Testis (tissue), 5 donors: ENCODE measurements at places on chromosomes 2 and 18.

DNA sequence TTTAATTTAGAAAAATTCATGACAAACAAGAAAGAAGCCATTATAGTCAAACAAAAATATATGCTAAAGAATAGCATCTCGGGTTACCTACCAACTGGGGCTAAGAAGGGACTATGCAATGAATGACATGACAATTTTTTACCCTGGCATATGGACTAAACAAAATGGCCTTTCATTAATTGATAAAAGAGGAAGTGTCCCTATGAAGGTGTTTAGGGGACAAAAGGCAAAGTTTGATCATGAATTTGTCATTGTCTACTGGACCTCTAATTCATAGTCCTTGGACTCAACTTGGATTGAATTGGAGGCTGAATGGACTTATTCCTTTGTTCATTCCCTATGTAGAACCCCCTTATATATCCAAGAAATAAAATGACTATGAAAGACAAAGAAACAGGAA lies 12.7 kb downstream of the MAIP1 start:
- DNase-seq, result no peak

GRCh38 chr2:191777351-191777750 lies 69.5 kb downstream of the CAVIN2 start:
- DNase-seq, result no peak

DNA sequence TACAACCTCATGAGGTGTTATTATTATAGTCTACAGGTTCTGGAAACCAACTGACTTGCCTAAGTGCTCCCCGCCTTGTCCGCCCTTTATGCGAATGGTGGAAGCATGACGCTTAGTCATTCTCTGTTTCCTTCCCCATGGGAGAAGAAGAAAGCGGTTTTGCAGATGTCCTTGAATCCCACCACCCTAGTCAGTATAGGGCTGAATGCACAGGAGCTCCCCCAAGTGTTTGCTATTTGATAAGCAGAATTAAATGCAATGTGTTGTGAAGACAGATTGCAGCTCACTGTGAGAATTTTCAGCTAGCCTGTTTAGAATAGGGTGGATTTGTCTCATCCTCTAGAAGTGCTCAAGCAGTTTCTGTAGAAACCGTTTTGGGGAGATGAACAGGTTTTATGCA lies 652.0 kb downstream of the DCC start:
- DNase-seq, result no peak

- DNase-seq, result no peak
These were observed 136.0 kb downstream of the ANKRD44 start for GRCh38 chr2:197174539-197175094.

DNA sequence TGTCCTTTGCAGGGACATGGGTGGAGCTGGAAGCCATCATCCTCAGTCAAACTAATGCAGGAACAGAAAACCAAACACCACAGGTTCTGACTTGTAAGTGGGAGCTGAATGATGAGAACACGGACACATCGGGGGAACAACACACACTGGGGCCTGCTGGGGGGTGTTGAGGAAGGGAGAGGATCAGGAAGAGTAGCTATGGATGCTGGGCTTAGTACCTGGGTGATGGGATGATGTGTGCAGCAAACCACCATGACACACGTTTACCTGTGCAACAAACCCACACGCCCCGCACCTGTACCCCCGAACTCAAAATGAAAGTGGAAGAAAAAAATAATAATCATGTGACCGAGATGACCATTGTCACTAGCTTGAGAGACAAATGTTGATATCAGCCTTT lies 114.7 kb downstream of the NDUFA10 start:
- DNase-seq, result no peak

DNA sequence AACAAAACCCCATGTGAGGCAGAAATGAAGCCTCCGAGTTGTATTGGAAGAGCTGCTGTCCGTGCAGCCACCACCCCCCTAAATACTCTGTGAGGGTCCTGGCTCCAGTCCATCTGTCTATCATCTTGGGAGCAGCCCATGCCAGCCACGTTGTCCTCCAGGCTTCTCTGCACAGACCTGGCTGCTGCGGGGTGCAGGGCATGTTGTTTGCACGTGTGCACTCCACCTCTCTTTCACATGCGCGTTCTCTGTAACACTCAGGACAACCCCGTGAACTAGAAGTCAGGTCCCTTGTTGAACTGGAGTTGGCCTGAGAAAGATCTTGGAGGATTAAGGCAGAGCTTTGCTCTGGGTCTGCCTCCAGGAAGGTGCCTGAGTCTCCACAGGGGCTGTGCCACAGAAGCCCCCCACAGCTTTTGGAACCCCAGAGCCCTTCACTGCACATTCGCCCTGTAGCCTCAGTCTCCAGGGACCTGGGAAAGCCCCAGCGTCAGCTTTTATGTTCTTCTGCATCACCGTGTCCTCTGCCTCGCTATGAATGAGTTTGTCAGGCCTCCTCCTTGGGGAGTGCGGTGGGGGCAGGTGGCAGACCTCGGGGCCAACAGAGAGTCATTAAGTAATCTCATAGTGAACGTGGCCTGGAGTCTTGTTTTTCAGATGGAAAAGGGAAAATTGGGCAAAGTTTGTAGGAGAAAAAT lies 16.6 kb downstream of the RTP5 start:
- no peak for DNase-seq

DNA sequence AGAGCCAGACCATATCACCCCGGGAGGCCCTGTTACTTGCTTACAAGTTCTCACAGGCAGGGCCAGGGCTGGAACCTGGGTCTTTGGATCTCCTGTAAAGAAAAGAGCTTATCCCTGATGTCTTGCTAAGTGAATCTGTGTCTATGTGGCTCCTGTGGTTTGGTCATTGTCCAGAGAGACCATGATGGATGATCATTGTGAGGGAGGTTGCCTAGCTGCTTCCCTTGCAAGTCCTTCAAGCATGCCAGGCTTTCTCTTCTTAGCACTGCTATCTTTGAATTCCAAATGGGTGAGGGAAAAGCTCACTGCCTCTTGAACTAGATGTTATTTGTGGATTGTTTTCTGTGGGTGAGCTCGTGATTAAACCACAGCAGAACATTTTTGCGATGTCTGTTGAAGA lies 151.6 kb downstream of the FSHR start:
- no peak for DNase-seq

- no peak for DNase-seq
These were observed 32.7 kb upstream of the ZDBF2 start for GRCh38 chr2:206241736-206242135.

GRCh38 chr18:62729487-62730386 lies 14.4 kb downstream of the PHLPP1 start:
- no peak for DNase-seq

DNA sequence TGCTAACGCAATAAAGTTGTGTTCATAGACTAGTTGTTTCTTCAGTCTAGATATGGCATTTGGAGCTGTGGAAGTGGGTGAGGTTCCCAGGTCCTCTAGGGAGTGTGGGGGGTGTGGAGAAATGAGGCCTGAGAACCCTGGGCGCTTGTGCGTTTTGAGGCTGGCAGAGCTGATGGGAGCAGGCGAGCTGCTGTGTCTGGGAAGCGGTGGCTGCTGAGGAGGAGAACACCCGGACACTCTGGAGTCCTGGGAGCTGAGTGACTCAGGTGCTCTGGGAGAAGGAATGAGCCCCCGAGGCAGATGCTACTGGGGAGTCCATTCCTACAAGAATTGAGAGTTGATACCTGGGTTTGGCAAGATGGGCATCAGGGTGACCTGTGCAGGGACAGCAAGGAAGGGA lies 67.5 kb downstream of the LPIN1 start:
- no peak for DNase-seq

GRCh38 chr2:129422028-129422427 lies 557.4 kb upstream of the RAB6C start:
- DNase-seq, result no peak

- DNase-seq, result no peak
These were observed 276.6 kb downstream of the MREG start for GRCh38 chr2:215736653-215737290.

- peak; percentile 75 for DNase-seq
These were observed 460 bp upstream of the ZBTB7C start for GRCh38 chr18:48409591-48410094.

DNA sequence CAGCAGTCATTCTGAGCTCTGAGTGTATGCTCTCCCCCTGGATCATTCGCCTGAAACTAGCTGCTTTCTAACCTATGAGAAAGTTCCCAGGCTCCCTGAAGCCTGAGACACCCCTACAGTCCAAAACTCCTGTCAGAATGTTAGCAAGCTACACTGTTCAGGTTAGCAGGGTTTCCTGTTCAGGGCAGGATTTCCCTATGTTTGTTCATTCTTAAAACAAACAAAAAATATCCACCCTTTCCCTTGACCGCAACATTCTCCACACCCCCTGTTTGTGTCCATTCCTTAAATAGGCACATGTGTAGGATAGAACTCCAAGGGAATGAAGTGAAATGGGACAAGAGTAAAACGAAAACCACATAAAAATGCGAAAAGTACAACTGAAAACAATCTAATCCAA lies 83.1 kb downstream of the KLF7 start:
- no peak for DNase-seq

DNA sequence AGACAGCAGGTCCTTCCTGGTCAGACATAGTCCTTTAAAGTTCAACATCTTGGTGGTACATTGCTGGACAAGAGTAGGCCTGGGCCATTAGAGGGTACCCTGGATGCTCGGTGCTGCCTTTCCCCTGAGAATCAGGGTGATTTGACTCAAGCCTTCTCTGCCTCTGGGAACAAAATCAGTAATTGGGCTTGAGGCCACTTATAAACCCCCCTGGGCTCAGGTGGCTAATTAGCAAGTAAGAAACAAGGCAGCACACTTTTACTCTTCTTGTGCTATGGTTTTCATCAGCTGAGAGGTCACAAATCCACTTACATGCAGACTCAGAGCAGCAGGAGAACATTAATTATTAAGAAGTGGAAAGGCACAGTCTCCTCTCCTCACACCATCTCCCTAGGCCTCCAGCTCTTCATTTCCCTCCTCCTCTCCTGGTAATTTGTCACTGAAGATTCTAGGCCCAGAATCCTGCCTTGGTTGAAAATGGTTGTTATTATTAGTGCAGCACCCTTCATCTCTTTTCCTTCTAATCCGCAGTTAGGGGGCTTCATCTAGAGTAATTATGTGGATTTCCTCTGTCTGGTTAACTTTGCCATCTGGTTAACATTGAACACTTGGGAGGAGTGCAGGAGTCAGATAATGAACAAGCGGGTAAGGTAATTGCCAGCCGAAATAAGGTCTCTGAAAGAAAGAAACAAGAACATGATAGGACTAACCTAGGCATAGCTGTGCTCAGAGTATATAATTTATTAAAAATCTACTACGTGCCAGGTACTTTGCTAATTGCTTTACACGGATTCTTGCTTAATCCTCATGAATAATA lies 29.7 kb upstream of the CASP10 start:
- no peak for DNase-seq

DNA sequence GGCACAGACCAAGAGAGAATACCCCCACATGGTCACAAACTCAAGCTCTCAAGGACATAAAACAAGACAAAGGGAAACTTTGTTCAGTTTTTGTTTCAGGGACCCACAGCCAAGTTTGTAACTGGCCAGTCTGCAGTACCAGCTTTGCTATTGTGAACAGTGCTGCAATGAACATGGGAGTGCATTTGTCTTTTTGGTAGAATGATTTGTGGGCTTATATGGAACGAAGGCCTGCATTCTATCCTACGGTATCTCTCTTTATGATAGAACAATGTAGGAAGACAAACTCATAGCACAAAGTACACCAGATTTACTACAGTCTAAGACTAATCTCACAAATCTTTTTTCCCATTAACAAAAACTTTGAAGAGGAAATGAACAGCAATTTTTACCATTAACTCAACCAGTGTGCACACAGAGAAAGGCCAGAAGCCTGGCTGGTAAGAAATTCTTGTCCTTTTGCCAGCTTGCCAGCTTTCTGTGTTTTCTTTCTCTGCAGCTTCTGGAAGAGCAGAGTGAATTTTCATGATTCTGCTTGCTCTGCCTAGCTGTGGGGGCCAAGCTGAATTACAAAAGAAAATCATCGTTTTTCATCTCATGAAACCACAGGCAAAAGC lies 37.1 kb upstream of the FEZ2 start:
- DNase-seq, result no peak

GRCh38 chr2:99821572-99821971 lies 320.8 kb downstream of the AFF3 start:
- DNase-seq, result no peak

GRCh38 chr18:48778344-48779011 lies 172.3 kb downstream of the SMAD7 start:
- DNase-seq, result no peak

GRCh38 chr18:48193521-48194492 lies 215.4 kb downstream of the ZBTB7C start:
- peak; percentile 89 for DNase-seq

- no peak for DNase-seq
These were observed 20.1 kb downstream of the TPGS2 start for GRCh38 chr18:36808681-36809080.

GRCh38 chr2:141348481-141348880 lies 782.3 kb downstream of the LRP1B start:
- DNase-seq, result no peak

GRCh38 chr2:30888852-30889409 lies 81.7 kb upstream of the CAPN13 start:
- DNase-seq, result no peak

GRCh38 chr2:20575414-20575813 lies 75.5 kb downstream of the HS1BP3 start:
- no peak for DNase-seq

- DNase-seq, result no peak
These were observed 68.6 kb downstream of the GATA6 start for GRCh38 chr18:22238036-22238435.

DNA sequence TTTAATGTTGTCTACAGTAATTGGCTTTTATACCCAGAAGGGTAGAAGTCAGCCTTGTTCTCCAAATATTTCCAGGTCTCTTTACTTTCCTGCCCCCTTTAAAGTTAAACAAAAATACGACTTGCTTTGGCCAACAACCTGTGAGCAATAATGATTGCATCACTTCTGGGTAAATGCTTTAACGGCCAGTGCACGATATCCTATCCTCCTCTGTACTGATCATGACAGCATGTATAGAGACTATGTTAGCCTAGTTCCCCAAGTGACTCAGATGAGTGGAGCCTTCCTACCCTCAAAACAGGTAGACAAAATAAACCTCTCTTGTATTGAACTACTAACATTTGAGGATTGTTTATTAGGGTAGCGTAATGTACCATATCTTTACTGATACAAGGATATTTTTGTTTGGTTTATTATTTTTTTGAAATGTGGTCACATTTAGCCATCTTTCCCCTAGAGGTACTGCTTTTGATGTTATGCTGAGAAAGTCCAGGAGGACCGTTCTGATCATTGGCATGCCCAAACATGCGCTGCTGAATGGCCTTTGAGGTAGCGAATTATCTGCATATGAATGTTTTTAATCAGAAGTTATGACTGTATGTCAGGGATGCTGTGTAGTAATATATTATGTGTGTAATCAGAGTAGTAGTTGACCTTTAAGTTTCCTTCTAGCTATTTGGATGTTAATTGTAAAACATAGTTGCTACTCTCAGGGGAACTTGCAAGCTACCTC lies 262.6 kb upstream of the DCC start:
- DNase-seq, result no peak
